ENCODE measurements at places on chromosomes 6 and 20.

- DNase-seq: no peak
These were observed 82.0 kb downstream of the PKIB start for GRCh38 chr6:122692175-122692598.

- peak; percentile 83 for DNase-seq
These were observed 498.3 kb upstream of the SULF2 start for GRCh38 chr20:48283470-48284110.

GRCh38 chr6:122428781-122429180 lies 29.3 kb downstream of the HSF2 start:
- DNase-seq: no peak

- no peak for DNase-seq
These were observed 38.9 kb upstream of the TMEM14A start for GRCh38 chr6:52632011-52632410.

GRCh38 chr6:34128045-34128444 lies 17.8 kb downstream of the GRM4 start:
- DNase-seq: no peak

GRCh38 chr20:62587757-62588402 lies 54.4 kb upstream of the SLCO4A1 start:
- DNase-seq: peak; percentile 12

DNA sequence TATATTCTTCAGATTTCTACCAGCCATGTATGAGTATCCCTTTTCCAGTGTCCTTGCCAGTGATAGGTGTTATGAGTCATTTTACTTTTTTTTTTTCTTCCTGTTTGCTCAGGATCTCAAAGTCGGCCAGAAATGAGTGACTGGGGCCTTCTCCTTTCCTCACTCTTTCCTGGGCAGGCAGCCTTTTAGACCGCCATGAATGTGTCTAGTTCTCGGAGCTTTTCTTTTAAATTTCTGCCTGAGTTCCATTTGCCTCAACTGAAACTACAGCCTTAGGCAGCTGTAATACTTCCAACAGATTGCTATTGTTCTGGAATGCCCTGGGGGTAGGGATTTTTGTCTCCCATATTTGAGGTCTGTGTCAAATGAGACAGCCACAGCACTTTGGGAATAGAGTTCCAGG lies 83.7 kb downstream of the STXBP5 start:
- no peak for DNase-seq

- peak; percentile 21 for DNase-seq
These were observed 528.2 kb upstream of the MARCKS start for GRCh38 chr6:113328886-113329381.

DNA sequence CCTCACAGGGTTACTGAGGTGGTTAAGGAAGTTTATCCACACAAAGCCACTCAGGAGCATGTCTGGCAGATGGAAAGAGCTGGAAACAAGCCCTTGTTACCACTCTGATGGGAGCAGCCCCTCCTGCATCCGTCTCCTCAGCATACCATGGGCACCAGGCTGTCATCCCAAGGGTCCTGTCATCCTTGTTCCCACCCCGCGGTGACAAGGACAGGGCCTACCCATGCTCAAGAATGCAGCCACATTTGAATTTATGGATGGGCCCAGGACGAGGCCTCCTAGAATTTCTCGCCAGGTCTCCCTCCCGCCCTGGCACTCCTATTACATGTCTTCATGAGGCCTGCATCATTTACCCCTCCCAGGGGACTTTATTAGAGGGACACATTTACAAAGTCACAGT lies 60.0 kb downstream of the NPEPL1 start:
- no peak for DNase-seq

GRCh38 chr6:34025861-34026260 lies 120.0 kb downstream of the GRM4 start:
- DNase-seq: no peak

GRCh38 chr6:142569676-142570075 lies 267.9 kb downstream of the ADGRG6 start:
- peak; percentile 3 for DNase-seq

- DNase-seq: no peak
These were observed 104.0 kb upstream of the MAN1A1 start for GRCh38 chr6:119453242-119454200.

DNA sequence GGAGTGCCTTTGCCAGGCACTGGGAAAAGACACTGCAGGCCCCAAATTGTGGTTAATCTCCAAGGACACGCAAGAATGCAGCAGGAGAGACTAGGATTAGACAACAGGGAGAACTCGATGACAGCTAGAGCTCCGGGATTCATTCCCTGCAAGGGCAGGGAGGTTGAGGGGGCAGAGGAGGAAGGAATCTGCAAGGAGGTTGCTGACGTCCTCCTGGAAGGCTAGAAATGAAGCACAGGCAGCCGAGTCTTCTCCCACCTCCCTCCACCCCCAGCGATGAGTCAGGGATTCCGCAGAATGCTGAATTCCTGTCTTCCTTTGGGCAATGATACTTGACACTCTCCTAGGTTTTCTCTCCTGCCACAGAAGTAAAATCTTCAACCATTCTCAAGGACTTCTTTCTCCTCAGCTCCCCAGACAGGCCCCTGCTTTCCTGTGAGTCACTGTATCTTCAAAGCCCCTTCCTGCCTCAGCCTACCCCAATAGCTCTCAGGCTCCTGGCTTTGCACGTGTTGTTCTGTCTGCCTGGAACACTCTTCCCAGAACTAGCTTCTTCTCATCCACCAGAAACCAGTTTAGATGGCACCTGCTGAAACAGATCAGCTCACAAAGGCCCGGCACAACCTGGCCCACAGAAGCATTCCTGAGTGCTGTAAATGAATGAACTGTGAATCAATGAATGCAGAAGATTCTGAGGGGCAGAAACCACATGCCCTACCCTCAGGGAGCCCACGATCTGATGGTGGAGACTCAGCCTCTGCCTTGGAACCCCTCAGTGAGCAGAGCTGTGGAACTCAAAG lies 85.6 kb downstream of the MRPL14 start:
- DNase-seq: peak; percentile 53
